Stimulated activated CD4-positive, alpha-beta T cell treated with anti-CD3 and anti-CD28 coated beads, TNF-alpha, amount 100 ng/mL, for 24 hours (primary cell): ENCODE measurements at places on chromosomes 7 and 10.

DNA sequence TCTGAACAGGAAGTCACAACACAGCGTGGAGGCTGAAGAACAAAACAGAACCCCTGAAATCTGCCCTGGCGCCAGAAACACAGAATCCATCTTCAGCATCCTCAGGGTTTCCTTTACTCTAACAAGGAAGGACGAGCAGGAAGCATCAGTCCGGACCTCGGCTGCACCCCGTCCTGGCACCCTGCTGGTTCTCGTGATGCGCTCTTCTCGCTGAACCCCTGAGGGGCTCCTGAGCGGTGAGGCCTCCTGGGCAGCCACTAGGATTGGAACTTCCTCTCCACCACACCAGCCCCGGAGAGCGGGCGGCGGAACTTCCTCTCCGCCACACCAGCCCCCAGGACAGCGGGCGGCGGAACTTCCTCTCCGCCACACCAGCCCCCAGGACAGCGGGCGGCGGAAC lies 461.9 kb downstream of the PTPRN2 start:
- DNase-seq: no peak

DNA sequence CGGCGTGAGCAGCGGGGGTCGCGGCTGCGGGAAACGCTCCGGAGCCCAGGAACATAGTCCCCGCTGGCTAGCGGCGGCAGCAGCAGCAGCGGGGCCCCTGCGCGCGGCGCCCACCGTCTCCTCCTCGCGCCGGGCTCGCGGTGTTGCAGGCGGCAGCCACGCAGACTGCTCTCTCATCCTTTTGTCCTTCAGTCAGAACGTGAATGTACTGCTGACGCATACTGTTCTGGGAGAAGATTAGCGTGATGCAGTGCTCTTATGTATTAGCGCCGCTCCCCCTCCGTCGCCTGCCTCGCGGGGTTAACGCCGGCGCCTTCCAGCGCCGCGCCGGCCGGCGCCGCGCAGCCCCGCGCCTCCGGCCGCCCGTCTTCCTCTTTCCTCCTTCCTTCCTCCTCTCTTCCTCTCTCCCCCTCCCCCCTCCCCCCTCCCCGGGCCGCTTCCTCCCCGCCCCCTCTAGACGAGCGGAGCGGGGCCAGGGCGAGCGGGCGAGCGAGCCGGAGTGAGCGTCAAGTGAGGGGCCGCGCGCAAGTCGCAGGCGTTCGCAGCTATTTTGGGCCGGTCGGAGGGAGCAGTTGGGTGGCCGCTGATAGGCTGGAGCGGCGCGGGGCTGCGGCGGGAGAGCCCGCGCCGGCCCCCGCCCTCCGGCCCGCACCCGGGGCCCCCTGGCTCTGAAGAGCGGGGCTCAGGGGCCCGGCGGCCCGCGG lies 816 bp upstream of the LRRC4 start:
- DNase-seq: peak; percentile 56

DNA sequence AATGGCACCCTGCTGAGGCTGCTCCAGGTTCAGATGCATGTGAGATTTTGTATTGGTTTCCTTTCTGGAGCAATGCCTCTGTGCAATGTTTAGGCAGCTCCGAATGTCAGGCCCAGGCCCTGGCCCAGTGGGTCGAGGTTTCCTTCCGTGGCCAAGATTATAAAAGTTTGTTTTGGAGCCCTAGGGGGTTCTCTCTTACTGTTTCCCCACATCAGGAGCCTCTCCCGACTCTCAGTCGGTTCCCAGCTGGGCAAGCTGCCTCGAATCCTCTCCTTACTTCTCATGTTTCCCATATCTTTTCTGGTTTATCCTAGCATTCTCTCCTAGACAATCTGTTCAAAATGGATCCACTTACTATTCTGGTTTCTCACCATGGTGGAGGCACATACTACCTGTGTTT lies 11.0 kb downstream of the TMEM140 start:
- DNase-seq: no peak

DNA sequence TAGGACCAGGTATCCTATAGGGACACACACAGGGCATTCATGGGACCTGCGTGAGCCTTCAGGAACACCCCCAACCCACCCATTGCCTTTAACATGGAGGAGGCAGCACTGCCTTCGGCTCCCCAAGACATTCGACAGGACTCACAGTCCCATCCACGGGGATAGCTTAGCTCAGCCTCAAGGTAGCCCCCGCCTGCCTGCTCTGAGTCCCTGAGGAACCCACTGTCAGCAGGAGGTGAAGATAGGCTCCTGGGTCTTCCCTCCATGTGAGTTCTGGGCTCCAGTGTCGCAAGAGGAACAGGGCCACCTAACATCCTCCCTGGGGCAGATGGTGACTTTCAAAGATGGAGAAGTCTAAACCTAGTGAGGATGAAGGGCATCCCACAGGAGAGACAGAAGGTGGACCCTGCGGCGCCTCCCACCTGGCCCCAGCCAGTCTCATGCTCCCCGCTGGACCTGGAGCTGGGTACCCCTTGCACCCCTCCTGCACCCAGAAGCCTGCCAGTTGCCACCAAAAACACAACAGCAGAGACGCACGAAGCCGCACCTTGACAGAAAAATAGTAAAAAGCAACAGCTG lies 4.9 kb upstream of the ADIRF start:
- no peak for DNase-seq

DNA sequence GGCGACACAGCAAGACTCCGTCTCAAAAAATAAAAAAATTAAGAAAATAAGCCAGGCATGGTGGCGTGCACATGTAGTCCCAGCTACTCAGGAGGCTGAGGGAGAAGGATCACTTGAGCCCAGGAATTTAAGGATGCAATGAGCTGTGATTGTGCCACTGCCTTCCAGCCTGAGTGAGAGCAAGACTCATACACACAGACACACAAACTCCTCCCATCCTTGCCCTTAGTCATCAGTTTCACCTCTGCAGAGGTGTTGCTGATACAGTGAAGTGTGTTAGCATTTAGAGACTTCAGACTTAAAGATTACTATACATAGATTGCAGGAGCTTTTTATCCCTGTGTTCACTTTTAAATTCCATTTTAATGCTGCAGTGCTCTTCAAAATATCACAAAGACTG lies 5.5 kb upstream of the H2AZ2 start:
- DNase-seq: no peak

DNA sequence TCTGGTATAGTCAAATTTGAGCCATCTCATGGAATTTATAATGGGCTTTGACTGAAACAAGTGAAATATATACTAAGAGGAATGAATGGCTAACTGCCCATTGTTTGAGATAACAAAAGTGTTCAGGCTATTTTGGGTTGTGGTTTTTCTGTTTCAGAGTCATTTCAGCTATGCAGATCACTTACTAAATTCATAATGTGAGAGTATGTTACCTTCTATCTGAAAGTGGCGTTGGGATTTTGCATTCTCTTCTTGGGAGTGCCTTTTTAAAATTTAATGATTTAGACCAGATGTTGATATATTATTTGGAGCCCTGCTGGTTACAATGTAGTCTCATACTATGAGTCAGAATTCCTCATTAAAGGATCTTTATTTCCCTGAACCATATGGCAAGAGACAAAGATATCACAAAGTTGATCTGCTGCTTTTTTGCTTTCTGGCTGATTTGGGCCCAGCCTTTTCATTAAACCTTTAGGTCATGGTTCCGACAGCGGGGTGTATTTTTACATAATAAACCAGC lies 10.4 kb downstream of the VCL start:
- DNase-seq: no peak

DNA sequence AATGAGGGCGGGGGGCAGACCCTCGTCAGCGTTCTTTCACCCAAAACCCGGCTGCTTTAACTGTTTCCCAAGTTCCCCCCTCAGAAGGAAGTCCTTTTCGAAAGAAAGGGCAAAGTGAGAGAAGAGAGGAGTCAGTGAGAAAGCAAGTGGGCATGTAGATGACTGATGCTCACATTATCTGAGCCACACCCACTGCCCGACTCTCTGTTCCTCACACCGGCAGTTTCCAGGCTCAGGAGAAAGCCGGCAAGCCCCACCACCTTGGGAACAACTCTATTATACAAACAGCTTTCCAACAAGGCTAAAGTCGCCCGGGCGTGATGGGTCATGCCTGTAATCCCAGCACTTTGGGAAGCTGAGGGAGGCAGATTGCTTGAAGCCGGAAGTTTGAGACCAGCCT lies 23.1 kb downstream of the RCC1L start:
- no peak for DNase-seq

GRCh38 chr7:158395780-158396278 lies 191.8 kb downstream of the PTPRN2 start:
- no peak for DNase-seq
